ENCODE measurements at places on chromosomes 2 and 18. TPM values are rescaled to one million over a fixed set of nuclear protein-coding genes. Genes with fewer than 3 reads are reported as not detected.
A peak's percentile ranks its signal among the peaks of the same experiment; 100 is the strongest.

DNA sequence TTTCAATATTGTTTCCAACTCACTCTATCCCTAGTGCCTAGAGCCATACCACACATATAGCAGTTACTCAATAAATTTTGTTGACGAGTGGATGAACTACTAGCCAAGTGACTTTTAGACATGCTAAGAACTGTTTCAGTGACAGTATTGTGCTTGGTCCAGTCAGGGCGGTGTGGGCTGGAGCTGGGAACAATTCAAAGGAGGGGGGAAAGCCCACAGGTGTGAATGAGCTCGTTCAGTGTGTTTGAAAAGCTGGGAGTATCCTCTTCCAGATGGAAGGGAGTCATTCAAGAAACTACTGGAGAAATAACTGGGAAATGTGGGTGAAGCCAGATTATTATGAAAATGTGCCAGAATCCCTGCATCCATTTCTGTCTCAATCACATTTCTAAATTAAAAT is 1.7 kb upstream of the SERPINE2 start:
- no peak overlapping the region for H3K27ac ChIP-seq
- no peaks in the 10 kb centered on the region for H3K36me3 ChIP-seq
- peaks cover 72% of the 10 kb centered on the region for H3K27me3 ChIP-seq
- peaks cover 22% of the 10 kb centered on the region for H3K4me1 ChIP-seq
- peak overlapping the region; percentile 92 for H3K4me3 ChIP-seq
- no peak for DNase-seq

DNA sequence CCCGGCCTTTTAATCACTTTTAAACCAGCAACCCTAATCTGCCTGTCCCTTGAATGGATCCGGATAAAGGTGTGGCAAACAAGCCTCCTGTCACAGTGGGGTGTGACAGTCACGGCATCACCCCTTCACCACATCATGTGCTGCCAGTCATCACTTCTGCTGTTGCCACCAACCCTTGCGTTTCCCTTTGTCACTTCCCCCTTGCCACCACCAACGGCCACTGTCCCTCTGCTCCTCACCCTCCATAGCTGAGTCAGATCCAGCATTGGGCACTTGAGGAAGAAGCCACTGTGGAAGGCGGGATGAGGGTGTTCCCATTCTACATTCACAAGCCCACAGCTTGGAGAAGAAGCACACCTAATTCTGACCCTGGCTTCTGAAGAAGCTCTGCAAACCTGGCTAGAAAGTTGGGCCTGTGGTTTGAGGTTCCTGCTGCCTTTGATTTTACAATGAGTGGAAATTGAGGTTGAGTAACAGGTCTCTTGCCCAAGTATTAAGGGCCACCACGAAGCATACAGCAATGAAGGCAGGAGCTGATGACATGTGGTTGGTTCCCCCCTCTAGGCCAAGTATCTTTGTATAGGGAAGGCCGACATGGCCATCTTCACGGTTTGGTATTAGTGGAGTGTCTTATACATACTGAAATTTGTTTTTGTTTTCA is 22.9 kb upstream of the DARS1 start:
- H3K4me3 ChIP-seq = no peak overlapping the region
- DNase-seq = no peak
- H3K36me3 ChIP-seq = peaks cover 3% of the 10 kb centered on the region
- H3K27ac ChIP-seq = no peak overlapping the region

- H3K4me3 ChIP-seq = no peak overlapping the region
- no peaks in the 10 kb centered on the region for H3K27me3 ChIP-seq
- H3K27ac ChIP-seq = no peak overlapping the region
- peaks cover 8% of the 10 kb centered on the region for H3K36me3 ChIP-seq
- DNase-seq = no peak
Observed at GRCh38 chr2:204389120-204389519, 156.2 kb upstream of the PARD3B start.

DNA sequence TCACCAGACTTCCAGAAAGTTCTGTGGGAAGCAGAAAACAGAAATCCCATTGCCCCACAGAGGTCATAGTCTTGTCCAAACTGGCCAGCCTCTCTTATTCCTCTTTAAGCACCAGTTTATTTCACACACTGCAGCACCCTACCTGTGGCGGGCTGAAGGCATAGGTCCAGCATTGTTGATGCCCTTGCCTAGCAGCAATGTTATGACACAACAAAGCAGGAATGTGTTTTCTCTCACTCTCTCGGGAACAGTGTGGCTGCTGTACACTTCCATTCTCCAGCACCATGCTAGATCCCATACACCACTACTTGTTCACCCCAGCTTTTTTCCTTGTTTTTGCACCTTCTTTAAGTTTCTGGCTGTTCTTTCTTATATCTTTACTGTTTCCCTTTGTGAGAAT is 181.6 kb downstream of the DNAH6 start:
- no peak overlapping the region for H3K4me3 ChIP-seq
- no peaks in the 10 kb centered on the region for H3K27me3 ChIP-seq
- peaks cover 9% of the 10 kb centered on the region for H3K36me3 ChIP-seq
- H3K4me1 ChIP-seq = no peaks in the 10 kb centered on the region
- no peak for DNase-seq

- no peaks in the 10 kb centered on the region for H3K27me3 ChIP-seq
- no peak overlapping the region for H3K4me3 ChIP-seq
- no peak for DNase-seq
- no peak overlapping the region for H3K27ac ChIP-seq
Observed at GRCh38 chr2:10526281-10527000, 78.3 kb upstream of the ODC1 start.

- DNase-seq = no peak
- H3K27me3 ChIP-seq = no peaks in the 10 kb centered on the region
- no peaks in the 10 kb centered on the region for H3K36me3 ChIP-seq
- H3K27ac ChIP-seq = no peak overlapping the region
- peaks cover 8% of the 10 kb centered on the region for H3K4me1 ChIP-seq
Observed at GRCh38 chr18:9630444-9630843, 16.1 kb upstream of the PPP4R1 start.

Gene FAM161A
- total RNA-seq = 21.9 TPM

Gene IER3IP1
- total RNA-seq = 14.2 TPM

Gene COLEC11
- total RNA-seq = not detected

Gene CCDC85A
- 0.16 TPM for total RNA-seq

Gene RUFY4
- not detected for total RNA-seq

Gene MYO1B
- total RNA-seq = 107 TPM

All from neural crest cell (in vitro differentiated cells).